WERI-Rb-1 (cell line): ENCODE measurements at places on chromosomes 6 and 20.

DNA sequence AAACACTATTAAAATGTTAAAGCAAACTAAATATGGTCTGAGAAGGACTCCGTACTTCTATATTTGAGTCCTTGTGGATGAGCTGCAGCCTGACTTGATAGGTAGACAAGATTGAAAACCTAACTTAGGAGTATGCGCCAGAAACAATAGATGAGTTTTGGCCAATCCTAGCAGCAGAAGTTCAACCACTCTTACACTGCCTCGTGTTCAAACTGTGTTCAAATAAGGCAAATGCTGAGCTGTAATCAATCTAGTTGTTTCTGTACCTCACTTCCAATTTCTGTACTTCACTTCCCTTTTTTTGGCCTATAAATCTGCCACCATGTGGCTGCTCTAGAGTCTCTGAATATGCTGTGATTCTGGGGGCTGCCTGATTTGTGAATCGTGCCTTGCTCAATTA, 13.2 kb upstream of the SERINC1 start:
- no peak for DNase-seq

GRCh38 chr6:35500782-35501181, 3.9 kb upstream of the TEAD3 start:
- DNase-seq: peak; percentile 64

DNA sequence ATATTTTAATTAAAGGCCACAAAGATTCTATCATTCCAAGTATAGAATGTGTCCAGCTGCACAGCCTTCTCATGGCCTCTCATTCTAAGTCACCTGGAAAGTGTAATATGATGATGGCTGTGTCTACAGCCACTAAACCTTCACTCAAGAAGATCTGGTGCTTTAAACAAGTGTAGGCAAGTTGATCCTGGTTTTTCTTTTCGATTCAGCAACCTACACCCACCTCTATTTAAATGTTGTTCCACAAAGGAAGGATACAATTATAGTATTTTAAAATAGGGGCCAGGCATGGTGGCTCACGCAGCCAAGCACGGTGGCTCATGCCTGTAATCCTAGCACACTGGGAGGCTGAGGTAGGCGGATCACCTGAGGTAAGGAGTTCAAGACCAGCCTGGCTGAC, 25.5 kb upstream of the DST start:
- DNase-seq: no peak

- DNase-seq: no peak
Observed at GRCh38 chr6:98976674-98977385, 29.1 kb upstream of the FBXL4 start.

GRCh38 chr20:58700823-58701222, 8.2 kb downstream of the NPEPL1 start:
- no peak for DNase-seq

- DNase-seq: no peak
Observed at GRCh38 chr6:49325891-49326290, 137.2 kb downstream of the MMUT start.
